ENCODE measurements at places on chromosomes 12 and 14.

DNA sequence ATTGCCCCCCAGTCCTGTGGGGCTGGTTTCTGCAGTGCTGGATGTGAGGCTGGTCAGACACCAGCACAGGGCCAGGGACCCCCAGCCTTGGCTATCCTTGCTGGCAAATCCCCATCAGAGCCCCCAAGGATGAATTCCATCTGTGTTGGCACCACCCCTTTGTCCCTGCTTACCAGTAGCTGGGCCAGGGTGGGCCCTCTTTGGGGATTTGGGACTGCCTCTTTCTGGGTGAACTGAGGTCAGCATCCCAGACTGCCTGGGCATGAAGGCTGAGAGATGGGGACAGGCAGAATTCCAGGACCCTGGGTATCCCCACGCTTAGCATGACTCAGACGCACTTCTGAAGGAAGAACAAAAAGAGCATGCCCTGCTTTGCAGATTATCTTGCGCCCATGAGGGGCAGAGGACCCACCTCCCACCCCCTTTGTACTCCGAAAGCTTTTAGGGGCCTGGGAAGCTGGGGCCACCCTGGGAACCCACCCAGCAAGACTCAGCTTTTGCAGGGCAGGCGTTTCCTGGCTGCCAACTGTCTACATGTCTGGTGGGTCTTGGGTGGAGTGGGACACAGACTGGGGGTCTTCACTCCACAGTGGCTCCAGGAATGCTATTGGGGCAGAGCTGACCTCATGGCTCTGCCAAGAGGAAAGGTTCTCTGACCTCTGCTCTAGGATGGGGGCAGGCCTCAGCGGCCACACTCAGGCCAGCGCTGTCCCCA is 26.8 kb downstream of the RFLNA start:
- no peak for DNase-seq

DNA sequence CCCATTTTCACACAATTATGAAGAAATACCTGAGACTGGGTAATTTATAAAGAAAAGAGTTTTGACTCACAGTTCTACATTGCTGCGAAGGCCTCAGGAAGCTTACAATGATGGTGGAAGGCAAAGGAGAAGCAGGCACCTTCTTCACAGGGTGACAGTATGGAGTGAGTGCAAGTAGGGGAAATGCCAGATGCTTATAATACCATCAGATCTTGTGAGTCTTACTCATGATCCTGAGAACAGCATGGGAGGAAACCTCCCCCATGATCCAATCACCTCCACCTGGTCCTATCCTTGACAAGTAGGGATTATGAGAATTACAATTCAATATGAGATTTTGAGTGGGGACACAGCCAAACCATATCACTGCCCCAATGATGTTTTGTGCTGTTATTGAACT is 189.3 kb upstream of the CRY1 start:
- DNase-seq: no peak

DNA sequence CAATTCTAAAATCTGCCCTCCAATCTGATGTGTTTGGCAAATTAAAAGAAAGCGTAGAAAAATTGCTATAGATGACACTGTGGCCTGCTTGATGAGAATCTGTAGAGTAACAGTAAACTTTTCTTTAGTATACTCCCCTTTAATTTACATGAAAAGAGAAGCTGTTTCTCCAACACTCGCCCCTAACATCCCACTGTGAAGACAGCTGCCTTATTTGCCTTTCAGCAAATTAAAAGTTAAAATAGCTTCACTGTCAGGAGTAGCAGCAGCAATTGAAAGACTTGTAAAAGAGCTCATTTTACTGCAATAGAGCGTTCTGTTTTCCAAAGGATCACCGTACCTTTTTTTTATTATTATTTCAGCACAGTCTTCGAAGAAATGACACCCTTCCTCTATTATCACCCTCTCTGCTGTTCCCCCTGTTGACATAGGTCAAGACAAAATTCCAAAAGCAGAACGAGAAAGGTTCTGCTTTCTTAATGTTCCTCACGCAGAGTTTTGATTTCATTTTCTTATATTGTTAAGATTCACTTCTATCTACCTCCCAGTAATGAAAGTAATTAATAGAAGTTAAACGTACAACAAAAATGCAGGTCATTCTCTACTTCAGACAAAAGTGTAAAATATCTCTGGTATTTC is 153.5 kb upstream of the USP15 start:
- DNase-seq: no peak

DNA sequence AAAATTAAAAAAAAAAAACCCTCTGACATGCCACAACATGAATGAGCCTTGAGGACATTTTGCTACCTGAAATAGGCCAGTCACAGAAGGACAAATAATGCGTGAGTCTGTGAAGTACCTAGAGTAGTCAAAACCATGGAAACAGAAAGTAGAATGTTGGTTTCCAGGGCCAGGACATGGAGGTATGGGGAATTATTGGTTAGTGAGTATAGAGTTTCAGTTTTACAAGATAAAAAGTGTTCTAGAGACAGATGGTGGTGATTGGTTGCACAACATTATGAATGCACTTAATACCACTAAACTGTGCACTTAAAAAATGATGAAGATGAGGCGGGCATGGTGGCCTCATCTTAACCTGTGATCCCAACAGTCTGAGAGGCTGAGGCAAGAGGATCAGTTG is 47.6 kb upstream of the ZFP36L1 start:
- DNase-seq: no peak

DNA sequence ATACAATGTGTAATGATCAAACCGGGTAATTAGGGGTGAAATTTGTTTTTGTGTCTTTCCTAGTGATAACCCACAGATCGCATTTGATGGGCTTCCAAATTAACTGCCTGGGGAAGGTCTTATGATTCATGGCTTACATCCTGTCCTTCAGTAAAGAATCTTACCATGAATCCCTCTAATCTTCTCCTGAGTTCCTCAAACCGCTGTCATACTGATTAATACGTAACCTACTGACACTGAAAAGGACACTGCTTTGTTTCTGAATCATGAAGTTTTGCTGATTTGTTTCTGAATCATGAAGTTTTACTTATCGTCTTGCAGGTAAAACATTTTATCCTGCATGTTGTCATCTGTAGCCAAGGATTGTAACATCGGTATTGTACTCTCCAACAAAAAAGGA is 52.0 kb upstream of the CRY1 start:
- DNase-seq: no peak

DNA sequence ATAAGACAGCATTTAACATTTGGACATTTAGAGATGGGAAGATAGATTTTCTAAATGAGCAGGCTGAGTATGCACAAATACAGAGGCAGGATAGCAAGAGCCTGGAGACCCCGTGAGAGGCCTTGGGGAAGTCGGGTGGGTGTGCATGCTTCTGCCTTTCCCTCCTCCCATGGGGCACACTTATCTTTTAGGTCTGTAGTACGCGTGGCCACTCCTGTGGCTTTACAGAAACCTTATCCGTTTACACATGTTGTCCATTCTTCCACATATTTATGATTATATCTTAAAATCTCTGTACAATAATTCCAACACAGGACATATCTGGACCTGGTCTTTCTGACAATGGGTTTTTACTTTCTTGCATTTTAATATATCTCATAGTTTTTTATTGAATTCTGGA is 33.6 kb downstream of the GYS2 start:
- no peak for DNase-seq

- no peak for DNase-seq
These were observed 319 bp downstream of the GALNT6 start for GRCh38 chr12:51390891-51391282.

GRCh38 chr12:26748412-26748740 is 84.6 kb downstream of the ITPR2 start:
- no peak for DNase-seq

DNA sequence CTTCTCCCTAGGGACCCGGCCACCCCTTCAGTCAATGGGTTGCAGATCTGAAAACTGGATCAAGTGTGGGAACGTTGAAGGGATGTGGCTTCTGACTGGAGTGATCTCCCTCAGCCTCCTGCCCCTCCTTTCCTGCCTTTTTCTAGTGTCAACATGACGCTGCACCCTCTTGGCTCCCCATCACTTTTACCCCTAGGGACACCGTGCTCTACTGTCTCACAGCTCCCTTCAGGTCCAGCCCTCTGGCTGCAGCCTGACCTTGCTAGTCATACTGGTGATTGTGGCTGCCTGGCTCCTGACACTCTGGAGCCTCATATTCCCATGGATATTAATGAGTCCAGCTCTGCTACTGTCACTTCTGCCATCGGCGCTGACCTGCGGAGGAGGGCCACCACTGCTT is 51.5 kb upstream of the RASSF3 start:
- DNase-seq: no peak

DNA sequence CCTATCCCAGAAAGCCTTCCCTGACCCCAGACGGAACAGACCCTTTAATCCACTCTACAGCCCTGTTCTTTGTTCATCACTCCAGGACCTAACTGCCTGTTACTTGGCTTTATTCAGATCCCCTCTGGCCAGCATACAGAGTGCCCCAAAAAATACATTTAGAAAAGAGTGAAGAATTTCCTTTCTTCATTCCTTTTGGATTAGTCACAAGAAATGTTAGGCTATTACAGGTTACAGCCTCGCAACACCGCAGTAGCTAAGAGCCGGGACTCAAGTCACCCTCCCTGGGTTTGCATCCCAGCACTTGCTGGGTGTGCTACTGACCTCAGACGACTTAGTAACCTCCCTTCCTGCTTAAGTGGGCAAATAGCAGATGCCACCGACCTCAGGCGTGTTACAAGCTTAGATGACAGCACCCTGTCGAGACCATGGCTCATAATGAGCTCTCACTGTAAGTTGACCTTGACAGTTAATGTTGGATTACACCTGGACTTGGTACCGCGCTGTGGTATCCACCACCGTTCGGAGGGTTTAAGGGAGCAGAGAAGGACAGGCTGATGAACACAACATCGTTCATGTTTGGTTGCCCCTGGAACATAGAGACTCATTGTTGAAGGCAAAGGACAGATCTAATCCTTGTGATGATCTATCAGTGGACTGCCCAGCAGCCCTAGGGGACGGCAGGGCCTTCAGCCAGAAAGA is 12.9 kb downstream of the GLRX5 start:
- no peak for DNase-seq

DNA sequence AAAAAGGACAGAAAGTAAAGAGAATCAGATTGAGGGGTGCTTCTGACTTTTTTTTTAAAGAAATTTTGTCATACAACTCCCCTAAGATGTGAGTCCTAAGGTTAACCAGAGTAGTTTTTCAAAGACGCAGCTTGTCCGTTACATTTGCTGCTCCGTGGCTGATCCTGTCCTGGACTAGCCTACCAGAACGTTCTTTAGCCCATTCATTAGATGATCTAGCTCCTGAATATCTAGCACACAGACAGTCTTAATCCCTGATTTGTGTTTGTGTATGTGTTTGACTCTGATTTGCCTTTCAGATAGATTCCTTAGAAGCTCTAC is 60.3 kb downstream of the SAMD4A start:
- no peak for DNase-seq

Data from stimulated activated CD8-positive, alpha-beta memory T cell treated with anti-CD3 and anti-CD28 coated beads, Interleukin-7, amount 100 ng/mL, for 1 hour (primary cell).